Ascending aorta (tissue), 2 donors: ENCODE measurements at places on chromosomes 5 and 9. TPM values are rescaled to one million over a fixed set of nuclear protein-coding genes. Genes with fewer than 3 reads are reported as not detected.

HAVCR2 gene
- total RNA-seq, result 1.7 TPM

PPP3R2 gene
- not detected for total RNA-seq

SCAMP1 gene
- 15.0 TPM for total RNA-seq

STKLD1 gene
- total RNA-seq, result not detected

SLC22A4 gene
- 18.1 TPM for total RNA-seq

PDGFRB gene
- total RNA-seq, result 341 TPM

CCDC187 gene
- total RNA-seq, result under 0.01 TPM
